Renal pelvis (tissue), 12 donors: ENCODE measurements at places on chromosomes 6 and 20.

DNA sequence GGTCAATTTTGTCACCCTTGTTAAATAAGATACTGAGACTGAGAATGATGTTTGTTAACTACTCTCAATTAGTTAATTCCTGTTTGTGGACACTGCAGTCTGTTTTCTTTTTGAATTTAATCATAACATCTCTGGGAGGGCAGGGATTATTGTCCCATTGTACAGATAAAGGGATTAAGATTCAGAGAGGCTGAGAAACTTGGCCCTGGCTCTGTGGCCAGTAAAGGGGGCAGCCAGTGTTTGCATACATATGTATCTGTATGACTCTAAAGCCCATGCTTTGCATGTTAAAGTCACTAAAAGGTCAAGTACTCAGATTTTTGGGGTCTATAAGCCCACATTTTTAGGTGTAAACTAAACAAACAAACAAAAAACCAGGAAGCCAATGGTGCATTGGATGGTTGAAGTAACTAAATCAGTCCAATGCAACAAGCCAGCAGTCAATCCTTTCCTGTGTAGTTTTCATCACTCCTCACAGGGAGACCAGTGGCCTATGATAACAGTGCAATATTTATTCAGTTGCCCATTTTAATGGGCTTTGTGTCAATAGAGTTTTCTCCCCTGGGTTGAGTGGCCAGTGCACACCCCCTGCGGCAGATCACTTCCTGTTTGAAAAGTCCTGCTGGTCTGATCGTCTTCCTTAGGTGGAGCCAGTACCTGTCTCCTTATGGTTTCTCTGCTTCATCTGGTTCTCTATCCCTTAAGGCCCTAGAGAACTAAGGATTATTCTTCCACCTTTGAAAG is 106.7 kb downstream of the SLX4IP start:
- DNase-seq = no peak

DNA sequence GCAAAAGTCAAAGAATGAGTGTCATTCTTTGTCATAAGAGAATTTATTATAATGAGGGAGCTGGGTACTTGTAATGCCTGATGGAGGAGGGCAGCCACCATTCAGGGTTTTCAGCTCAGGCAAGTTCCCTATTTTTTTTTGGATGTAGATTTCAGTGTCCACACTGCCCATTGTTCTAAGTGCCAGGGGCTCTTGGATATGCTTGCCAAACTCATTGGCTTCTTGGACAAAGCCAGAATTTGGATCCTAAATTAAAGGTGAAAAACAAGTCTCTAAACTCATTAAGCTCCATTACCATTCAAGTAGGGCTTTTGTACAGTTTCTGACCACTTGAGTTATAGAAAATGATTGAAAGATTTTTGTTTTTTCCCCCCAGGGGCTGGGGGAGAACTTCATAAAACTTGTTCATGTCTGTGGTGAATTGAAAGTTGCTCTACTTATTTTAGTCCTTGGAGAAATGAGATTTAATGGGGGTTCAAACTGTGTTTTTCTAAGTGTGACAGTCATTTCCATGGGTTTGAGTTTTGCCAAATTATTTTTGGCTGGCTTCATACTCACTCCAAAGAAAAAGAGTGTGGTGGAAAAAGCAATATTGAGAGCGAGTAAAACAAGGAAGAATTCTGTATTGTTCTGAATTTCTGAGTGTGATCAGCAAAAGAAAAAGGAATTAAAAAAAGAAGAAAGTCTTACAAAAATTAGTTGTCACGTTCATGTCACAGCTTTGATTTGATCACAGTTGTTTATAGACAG is 46.0 kb downstream of the TIAM2 start:
- DNase-seq = no peak

DNA sequence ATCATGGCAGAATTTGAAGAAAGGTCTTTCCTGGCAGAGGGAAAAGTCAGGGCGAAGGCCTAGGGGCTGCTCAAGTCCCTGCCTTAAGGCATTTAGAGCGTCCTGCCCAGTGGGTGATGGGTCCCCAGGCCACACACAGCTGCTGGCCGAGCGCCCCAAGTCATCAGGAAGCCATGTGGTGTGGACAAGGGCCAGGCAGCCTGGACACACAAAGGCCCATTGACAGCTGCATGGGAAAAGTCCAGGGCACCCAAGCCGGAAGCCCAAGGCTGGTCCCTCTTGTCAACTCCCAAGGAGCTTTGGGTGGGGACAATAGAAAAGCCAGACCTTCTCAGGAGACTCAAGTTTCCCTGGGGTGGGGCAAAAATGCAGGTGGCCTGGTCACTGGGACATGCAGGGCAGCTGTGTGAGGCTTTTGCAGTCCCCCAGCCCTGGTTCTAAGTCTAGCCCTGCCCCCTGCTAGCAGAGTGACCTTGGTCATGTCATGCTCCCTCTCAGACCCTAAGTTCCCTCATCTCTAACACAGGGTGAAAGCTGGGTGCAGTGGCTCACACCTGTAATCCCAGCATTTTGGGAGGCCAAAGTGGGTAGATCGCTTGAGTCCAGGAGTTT is 44.3 kb upstream of the PTGIS start:
- no peak for DNase-seq

DNA sequence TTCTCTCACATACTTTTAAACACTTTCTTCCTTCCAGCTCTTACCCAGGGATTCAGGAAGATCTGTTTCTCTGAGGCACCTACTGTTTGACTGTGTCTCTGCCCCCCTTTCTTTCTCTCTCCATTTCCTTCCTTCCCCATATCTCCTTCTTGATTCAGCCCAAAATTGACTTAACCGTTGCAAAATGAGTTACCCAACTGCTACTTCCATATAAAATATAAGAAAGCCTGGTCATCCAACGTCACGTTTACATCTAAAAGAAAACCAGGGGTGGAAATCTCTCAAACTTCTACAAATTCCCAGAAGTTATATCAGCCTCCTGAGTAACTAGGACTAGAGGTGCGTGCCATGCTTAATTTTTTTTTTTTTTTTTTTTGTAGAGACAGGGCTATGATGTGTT is 95.2 kb upstream of the INSM1 start:
- no peak for DNase-seq

- no peak for DNase-seq
Measured at GRCh38 chr6:151241853-151242252, 2.1 kb downstream of the AKAP12 start.

DNA sequence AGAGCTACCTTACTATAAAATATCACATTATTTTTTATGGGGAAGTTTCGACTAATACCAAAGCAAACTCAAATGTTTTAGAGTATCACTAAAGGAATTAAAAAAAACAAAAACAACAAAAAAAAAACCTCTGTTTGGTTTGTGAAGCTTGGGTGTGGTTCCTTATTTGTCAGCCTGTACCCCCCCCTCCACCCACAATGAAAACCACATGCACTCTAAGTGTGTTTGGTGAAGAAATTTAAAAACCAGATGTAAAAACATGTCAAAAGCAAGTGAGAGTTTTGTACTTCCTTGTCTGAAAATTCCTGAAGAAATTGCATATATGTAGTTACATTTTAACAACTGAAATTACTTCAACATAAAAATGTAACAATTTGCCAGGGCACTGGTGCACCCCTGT is 3.1 kb downstream of the STK38 start:
- DNase-seq = no peak

- no peak for DNase-seq
Measured at GRCh38 chr6:129596522-129596921, 113.5 kb downstream of the ARHGAP18 start.

DNA sequence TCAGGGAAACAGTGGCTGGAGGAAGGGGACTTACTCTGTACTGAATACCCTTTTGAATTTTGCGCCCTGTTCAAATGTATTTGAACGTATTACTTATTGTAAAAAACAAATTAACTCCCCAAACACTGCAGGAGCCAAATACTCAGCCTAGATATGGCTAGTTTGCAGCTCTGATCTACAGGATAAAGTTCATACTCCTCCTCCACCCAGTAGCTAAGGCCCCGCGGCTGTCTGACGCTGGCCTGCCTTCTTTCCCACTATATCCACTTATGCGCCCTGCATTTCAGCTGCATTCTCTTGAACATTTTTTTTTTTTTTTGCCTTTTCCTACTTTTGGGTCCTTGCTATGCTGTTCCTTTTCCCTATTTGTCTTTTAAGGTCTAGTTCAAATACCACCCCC is 6.5 kb downstream of the GSS start:
- no peak for DNase-seq

- DNase-seq = no peak
Measured at GRCh38 chr20:18822832-18823231, 9.2 kb downstream of the SCP2D1 start.

DNA sequence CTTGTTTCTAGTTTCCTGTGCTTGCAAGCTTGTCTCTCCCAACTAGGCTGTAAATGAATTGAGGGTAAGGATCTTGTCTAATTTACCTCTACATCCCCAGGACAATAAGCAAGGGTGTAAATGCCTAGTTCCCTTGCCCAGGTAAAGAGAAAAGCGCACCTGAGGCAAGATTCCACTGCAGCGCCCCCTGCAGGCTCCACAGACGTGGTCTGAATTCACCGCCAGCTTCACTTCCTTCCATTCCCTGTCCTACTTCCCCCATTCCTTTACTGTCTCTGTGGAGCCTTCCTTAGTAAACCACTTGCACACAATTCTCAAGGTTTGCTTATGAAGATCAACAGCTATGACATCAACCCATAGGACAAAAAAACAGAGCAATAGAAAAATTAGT is 42.3 kb downstream of the ANKEF1 start:
- no peak for DNase-seq

GRCh38 chr6:83879746-83880145 is 20.3 kb downstream of the CYB5R4 start:
- no peak for DNase-seq

DNA sequence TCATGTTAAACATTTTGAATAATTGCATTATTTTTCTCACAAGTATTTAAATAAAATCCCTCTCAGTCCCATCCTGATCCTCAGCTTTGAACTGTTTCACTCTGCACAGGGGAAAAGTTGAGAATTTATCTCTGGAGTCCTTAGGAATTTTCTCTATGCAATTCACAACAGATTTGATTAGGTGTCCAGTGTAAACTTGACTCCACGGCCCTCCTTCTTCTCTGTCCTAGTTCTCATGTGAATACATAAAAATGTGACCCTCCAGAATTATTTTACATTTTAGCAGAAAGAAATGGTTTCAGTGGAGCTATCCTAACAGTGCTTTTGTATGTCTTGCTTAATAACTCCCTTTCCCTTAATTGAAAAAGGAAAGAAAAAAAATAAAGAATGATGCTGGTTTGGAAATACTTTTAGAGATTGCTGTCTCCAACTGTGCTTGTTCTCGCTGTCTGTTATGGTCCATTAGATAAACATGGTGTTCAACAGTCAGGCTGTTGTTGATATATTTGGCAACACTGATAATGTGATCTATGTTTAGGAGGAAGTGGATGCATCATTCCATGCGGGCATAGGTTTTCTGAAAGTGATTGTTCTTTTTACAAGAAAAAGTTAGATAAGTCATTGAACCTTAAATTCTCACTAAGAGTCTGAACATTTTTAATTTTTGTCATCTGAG is 599.4 kb upstream of the CITED2 start:
- no peak for DNase-seq

- DNase-seq = peak; percentile 16
Measured at GRCh38 chr6:23140871-23141270, 571.5 kb downstream of the HDGFL1 start.

GRCh38 chr20:53660078-53660909 is 66.7 kb upstream of the ZNF217 start:
- no peak for DNase-seq

- no peak for DNase-seq
Measured at GRCh38 chr6:20565342-20565741, 31.1 kb downstream of the CDKAL1 start.

- no peak for DNase-seq
Measured at GRCh38 chr6:17388365-17388764, 5.0 kb upstream of the CAP2 start.

DNA sequence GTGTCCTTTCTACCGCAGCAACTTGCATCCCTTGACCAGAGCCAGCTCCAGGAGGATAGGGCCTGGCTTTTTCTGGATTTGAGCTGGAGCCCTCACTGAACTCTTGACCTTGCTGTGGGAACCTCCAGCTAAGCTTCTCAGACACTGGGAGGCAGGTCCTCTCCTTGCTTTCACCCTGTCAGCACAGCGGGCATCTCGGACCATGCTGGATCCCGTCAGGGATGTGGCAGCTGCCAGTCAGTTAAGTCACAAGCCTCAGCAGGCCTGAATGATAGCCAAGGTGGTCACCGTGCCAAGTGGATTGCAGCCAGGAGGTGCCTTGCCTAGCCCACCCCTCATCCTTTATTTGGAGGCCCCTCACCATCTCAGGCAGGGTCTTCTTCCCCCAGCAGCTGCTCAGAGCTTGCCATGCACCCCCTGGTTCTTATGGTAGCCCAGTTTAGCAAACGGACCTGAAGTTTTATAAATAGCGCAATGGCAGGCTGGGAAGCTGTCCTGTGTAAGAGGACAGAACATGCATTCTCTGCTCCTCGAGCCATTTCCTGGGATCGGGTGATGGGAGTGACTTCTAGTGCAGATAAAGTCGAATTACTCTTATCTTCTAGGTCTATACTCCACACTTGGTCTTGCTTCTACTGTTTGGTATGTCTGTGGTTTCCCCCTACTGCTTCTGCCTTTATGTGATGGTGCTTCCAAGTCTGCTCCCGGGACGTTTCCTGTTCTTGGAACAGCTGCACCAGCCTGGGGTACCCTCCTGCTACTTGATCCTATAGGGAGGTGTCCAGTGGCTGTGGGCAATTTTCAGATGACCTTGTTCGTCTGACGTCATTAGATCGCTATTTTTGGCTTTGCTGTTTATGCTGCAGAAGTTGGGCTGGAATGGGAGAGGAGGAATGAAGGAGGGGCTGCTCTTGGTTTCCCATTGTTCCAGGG is 7.1 kb upstream of the MYLK2 start:
- peak; percentile 57 for DNase-seq

DNA sequence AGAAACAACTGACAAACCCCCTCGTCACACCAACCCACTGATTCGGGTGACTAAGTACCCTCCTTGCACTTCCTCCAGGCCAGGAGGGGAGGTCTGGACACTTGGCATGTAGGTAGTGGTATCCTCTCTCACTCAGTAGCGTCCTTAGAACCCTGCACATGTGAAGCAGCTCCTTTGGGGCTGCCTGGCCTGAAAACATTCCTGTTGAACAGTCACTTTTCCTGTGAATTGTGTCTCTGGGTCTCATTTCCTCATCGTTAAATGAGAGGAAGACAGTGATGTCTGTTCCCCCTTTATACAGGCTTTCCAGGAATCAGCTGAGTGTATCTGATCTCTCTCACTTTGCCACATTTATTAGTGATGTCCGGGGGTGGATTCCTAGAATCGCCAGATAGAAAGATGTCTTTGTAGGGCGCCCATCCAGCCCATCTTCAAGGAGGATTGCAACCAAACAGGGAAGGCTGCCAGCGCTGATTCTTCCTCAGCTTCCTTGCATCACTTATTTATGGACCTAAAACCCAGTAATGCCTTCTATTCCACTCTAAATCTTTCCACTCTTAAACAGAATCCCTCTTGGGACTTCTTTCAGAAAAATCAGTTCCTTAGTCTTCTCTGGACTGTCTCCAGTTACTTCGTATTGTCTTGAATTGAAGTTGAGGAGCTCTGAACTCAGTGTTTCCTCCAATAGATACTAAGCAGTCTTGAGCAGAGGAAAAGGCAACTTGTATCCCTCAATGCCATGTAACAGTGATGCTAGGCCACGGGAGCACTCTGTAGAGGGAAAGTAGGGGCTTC is 9.4 kb upstream of the POPDC3 start:
- DNase-seq = no peak
